ENCODE measurements at places on chromosomes 1 and 21.

DNA sequence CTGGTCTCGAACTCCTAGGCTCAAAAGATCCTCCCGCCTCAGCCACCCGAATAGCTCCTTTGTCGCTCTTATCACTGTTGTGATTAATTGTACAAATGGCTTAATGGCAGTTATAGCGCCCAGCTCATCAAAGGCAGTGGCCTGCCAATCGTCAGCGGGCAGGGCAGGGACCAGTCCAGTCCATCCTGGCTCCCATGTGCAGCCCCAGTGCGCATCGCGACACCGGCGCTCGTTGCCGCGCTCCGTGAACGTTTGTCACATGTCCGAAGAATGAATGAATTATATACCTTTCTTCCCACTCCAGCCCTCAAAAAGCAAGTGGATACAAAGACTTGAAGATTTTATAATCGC, 18.4 kb downstream of the MTX1 start:
- DNase-seq: peak; percentile 74

DNA sequence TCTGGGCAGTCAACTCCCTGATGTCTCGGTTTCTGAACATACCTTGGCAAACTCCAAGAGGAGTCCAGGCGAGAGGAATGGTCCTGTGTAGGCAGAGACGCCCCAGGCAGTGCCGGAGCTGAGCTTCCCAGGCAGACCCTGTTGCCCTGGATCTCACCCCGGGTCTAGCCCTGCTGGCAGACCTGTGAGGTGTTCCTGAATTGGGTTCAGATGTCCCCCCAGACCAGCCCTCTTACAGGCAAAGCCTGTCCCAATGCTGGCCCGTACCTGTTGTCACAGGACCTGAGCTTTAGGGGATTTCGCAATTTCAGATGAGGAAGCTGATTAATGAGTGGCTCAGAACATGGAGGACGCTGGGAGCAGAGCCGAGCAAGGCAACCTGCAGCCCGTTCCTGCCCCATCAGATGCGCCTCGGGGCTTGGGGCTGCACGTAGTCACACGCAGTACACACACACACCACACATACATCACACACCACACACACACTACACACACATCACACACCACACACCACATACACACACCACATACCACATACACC, 38.5 kb upstream of the PDE9A start:
- DNase-seq: no peak

GRCh38 chr1:42047508-42047880, 105.7 kb upstream of the GUCA2B start:
- DNase-seq: no peak

- no peak for DNase-seq
Observed at GRCh38 chr1:193156822-193157142, 29.6 kb downstream of the B3GALT2 start.

- DNase-seq: no peak
Observed at GRCh38 chr21:31659286-31659535, 282 bp upstream of the SOD1 start.

DNA sequence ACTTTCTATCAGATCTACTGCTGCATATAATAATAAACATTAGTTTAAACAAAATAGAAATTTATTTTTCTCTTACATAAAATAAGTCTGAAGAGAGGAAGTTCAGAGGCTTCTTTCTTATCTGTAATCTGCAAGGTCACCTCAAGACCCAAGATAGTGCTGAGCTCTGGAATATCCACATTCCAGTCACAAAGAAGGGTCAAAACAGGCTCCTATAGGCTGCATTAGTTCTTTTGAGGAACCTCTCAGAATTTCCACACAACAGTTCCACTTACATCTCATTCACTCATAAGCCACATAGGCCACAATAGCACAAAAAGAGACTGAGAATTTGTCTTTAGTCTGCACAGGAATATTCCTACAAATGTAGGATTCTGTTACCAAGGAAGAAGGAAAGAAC, 15.4 kb downstream of the DYNLT5 start:
- no peak for DNase-seq

DNA sequence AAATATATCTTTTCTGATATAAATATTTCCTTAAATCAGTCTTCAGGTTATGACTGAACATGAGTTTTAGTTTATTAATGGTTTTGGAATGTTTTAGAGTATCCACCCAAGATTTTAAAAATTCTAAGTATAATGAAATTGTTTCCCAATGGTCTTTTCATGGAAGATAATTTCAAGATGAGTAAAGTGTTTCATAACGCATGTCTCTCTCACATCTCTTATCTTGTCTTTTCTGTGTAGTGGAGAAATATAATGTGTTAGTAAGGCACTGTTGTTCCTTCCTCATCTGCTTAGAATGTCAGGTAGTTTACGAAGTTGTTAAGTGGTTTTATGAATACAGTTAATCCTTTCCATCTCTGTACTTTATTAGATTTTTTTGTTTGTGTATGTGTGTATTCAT, 49.6 kb downstream of the PLA2G4A start:
- no peak for DNase-seq

- DNase-seq: no peak
Observed at GRCh38 chr1:26181586-26182382, 4.5 kb downstream of the CNKSR1 start.
